ENCODE measurements at places on chromosomes 16 and 17.

- no peak for DNase-seq
Observed at GRCh38 chr16:84048270-84048669, 5.7 kb upstream of the SLC38A8 start.

- DNase-seq, result peak; percentile 74
Observed at GRCh38 chr16:4115209-4115948, 863 bp downstream of the ADCY9 start.

GRCh38 chr17:410543-411401 is 58.2 kb upstream of the RPH3AL start:
- peak; percentile 44 for DNase-seq

GRCh38 chr17:29778956-29779811 is 150.8 kb downstream of the SSH2 start:
- peak; percentile 48 for DNase-seq

GRCh38 chr16:85274924-85275323 is 162.7 kb upstream of the CIBAR2 start:
- DNase-seq, result no peak

DNA sequence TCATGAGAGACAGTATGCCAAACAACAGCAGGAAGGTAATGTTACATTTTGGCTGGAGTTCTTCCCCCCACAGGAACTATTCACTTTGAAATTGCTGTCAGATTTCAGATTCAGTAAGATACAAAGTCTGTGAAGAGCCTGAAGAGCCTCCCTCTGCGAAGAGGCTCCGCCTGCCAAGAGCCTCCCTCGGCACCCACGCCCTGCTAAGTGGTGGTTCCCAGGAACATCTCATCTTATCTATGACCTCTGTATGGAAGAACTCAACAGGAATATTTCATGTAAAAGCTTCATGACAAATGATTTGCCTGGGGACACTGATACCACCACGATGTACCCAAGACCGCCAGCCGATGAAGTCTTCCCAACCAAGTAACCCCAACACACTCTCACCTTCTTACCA is 3.2 kb downstream of the ZC3H7A start:
- DNase-seq, result no peak

DNA sequence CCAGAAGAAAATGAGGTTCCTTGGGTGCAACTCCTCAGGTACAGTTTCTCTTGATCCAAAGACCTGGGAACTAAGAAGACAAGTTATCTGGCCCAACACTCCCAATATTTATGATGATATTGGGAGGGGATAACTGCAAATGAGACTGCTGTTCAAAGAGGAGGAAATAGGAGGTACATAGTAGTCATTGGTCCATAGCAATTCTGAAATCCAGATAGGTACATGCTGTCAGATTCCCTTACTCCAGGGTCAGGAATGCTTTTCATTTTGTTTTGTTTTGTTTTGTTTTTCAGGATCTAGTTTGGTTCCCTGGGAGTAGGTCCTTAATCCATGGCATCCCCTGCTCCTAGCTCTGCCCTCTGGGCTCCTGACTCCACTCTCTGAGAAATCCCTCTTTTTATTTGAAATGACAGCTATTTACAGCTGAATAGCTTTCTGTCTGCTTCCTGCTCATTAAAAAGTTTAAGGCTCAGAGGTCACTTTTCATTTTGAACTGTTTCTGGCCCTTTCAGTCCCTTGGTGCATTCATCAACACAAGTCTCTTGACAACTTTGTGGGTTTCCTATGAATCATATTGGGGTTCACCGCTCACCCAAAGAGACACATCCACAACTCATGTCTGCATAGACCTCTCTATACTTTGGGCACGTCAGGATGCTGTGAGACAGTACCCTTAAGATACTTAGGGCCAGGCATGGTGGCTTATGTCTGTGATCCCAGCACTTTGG is 110.2 kb upstream of the C17orf78 start:
- DNase-seq, result no peak

DNA sequence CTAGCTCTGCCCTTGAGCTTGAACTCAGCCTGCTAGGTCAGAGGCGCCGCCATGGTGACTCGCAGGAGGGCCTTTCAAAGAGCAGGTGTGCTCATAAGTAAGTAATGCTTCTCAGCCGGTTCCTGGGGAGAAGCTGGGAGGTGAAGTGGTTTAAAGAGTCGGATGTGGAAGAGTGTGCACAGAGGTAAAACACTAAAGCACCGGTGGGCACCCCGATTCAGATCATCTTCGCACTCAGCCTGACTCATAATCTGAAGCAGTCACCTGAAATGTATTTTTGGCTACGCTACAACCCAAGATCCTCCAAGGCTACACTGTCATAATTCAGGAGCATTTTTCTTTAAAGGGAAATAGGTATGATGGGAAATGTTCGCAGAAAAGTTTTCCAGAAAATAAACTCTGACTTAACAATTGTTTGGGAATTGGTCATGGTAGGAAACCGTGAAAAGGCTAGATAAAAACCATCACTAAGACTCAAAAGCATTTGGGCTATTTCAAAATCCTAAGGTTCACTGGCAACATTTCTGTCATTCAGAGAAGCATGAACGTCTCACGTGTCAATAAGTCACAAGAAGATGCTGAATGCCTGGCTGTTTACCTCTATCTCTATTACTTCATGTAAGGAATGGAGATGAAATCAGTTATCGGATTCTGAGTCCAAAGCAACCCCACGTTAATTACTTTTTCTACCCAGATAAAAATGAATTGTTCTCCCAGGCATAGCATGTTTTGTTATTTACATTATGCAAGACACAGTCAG is 17.8 kb downstream of the CDH8 start:
- no peak for DNase-seq

- DNase-seq, result no peak
Observed at GRCh38 chr16:88424587-88425235, 28.4 kb upstream of the ZFPM1 start.

DNA sequence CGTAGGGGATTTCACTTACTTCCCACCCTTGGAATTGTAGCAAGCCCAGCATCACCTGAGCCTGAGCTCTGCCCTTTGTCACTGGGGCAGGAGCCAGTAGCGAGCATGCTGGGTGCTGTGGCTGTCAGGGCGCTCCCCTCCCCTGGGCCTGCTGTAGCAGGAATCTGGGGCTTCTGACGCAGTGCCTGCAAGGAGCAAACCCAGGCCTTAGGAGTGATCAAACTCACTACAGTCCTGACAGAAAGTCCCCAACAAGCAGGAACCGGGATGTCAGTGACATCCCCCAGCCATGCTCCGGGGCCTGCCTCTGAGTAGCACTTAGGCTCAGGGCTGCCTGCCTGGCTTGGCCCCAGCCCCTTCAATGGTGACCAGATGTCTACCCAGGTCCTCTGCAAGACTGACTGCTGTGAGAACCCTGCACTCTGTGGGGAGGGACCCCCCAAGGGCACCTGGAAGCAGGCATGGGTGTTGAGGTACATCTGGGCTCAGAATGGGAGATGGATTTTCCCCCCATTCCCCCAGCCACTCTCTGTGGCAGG is 23.5 kb downstream of the PLD6 start:
- no peak for DNase-seq

DNA sequence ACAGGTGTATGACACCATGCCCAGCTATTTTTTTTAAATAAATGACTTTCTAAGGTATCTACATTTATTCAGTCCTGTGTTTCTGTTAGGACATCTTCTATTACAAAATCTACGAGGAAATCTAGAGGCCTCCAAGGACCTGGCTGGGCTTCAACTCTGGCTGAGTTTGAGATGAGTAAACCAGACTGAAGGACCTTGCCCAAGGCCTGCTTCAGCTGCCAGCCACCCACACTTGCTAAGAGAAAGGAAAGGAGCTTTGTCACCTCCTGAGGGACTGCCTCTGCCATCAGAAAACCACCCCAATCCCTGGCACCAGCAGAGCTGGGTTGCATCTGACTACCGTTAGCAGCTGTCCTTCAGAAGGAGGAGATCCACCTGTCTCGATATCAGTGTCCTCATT is 1.3 kb upstream of the MYO1D start:
- DNase-seq, result peak; percentile 23

DNA sequence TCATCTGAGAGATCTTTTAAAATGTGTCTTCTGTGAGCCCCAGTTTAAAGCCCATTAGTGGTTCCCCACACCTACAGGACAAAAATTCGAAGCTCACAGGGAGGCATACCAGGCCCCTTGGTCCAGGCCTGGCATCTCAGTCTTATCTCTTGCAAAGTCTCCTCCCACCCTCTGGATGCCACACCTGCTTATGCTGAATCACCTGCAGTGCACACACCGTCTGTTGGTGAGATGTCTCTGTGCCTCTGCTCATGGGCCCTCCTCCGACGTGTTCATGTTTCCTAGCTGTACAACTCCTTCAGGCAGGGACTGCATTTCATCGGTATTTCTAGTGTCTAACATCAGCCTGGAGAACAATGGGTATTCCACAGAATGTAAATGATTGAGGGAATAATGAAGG is 41.6 kb downstream of the RNF157 start:
- no peak for DNase-seq

DNA sequence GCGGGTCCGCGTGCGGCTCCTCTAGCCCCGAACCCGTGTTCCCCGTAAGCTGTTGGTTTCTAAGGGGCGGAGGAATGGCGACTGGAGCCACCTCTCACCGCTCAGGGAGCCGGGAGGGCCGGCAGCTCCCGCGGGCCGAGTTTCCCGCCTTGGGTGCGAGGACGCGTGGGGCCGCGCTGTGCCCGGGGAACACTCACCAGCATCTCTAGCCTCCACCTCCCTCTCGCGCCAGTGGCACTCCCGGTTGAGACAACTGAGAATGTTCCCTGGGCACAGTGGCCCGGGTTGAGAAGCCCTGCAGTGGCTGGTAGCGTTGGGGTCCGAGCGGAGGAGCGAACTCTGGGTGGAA is 560 bp downstream of the TELO2 start:
- DNase-seq, result no peak

DNA sequence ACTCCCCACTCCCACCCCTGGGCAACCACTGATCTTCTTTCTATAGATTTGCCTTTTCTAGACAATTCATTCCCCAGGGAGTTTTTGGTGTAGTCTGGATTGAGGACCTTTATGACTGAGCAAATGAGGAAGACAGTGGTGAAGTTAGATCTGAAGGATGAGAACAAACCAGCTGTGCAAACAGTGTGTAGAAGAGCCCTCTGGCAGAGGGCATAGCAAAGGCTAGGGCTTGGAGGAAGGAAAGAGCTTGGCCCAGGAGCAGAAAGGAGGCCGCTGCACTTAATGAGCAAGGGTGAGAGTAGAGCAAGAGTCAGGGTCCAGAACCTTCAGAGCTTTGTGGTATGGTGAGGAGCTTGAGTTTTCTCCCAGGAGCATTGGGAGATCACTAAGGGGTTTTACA is 352.7 kb downstream of the CA10 start:
- DNase-seq, result no peak

DNA sequence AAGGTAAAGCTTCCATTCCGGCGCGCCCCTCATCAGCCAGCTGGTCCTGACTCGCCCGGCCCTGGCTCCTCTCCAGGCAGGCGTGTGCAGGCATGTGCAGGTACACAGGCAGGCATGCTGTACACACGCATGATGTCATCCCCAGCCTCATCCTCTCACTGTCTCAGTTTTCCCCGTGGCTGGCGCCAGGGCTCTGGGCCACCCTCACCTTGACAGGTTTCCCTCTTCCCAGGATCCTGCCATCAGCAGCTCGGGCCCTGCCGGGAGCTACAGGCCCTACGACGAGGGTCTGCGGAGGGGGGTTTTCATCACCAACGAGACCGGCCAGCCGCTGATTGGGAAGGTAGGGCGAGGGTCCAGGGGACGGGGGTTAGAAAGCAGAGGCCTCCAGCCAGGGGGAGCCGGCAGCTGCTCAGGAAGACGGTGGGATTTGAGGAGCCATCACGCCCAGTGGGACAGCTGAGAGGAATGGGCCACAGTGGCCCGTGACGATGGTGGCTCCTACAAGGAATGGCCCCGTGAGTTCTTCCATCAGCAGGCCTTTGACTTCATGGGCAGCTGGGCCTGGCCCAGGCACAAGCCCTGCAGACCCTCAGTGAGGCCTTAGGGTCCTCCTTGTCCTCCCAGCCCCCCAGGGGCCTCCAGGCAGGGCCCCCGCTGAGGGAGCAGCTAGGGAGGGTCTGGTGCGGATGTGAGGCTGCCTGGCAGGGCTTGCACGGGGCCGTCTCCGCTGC is 8.5 kb downstream of the GAA start:
- DNase-seq, result no peak

DNA sequence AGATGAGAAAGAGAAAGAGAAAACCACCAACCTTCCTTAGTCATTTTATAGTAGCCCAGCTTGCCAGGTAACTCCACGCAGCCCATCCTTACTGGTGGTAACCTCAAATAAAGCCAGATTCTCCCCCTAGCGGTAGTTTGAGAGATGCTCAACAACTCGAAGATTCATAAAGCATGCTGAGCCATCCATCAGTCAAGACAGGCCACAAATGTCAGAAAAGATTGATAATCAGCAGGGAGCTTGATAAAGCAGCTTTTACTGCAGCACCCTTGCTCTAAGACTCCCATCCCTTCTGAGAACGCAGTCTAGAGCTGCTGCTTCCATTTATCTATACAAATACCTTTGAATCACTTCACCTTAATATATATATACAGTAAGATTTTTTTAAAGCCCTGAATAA is 451.5 kb upstream of the HSBP1 start:
- peak; percentile 64 for DNase-seq

DNA sequence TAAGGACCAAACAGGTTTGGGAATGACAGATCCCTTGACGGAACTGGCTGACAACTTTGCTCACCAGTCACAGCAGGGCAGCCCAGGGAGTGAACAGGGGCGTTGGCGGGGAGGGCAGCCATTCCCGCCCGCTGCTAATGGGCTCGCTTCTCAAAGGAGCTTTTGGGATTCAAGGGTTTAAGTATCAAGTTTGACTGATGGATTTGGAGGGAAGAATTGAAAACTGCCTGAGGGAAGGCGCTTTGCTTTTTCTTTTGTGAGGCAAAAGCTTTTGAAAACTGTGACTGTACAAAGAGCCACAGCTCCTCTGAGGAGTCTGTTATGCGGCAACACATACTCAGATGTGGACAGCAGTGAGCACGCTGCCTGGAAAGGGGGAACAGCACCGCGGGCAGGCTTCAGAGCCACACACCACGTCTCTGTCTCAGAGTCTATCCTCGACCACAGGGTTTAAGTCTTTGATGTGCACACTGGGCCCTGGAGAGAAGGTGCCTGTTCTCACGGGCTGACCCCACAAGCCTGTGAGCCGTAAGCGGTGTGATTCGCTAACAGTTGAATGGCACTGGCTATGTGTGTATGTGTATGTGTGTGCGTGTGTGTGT is 79.9 kb upstream of the HSBP1 start:
- DNase-seq, result no peak

GRCh38 chr16:47916266-47916665 is 239.5 kb downstream of the ABCC12 start:
- DNase-seq, result no peak

DNA sequence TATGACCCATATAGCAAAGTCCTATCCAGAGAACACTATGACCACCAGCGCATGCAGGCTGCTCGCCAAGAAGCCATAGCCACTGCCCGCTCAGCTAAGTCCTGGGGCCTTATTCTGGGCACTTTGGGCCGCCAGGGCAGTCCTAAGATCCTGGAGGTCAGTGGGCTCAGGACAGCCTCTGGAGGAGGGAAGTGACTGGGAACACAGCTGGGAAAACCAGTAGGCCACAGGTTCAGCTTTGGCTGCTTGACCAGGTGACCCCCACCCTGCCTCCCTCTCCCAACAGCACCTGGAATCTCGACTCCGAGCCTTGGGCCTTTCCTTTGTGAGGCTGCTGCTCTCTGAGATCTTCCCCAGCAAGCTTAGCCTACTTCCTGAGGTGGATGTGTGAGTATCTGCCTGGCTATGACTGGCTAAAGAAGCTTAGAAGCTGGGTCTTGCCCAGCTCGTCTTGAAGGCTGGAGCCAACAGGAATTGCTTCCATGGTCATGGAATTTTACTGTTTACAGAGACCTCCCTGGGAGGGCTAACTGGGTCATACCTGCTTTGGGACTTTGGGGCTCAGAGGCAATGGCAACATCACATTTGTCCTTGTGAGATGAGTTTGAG is 1.5 kb upstream of the OVCA2 start:
- no peak for DNase-seq

GRCh38 chr17:13513039-13513405 is 88.7 kb downstream of the HS3ST3A1 start:
- DNase-seq, result peak; percentile 74

Data from fibroblast of skin of right biceps (primary cell).